Activated CD8-positive, alpha-beta memory T cell treated with anti-CD3 and anti-CD28 coated beads for 1 hour (primary cell): ENCODE measurements at places on chromosomes 4 and X.

- DNase-seq: no peak
Measured at GRCh38 chr4:72378901-72379300, 190.1 kb downstream of the ADAMTS3 start.

DNA sequence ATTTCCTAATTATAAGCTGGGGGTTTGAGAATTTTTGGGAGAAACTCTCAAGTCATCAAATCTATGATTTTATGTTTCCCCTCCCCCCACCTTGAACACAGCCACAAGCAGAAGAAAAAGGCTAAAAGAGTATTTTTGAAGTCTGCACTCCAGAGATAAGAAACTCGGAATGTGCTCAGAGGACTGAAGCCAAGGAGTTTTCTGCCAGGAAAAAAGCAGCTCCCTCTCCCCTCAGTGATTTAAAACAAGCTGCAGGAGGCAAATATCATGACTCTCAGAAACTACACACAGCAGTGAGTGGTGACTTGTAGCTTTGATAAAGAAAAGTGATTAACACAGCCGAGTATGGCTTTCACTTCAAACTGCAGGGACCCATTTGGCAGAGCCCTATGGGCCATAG is 800.2 kb upstream of the FTHL17 start:
- no peak for DNase-seq

DNA sequence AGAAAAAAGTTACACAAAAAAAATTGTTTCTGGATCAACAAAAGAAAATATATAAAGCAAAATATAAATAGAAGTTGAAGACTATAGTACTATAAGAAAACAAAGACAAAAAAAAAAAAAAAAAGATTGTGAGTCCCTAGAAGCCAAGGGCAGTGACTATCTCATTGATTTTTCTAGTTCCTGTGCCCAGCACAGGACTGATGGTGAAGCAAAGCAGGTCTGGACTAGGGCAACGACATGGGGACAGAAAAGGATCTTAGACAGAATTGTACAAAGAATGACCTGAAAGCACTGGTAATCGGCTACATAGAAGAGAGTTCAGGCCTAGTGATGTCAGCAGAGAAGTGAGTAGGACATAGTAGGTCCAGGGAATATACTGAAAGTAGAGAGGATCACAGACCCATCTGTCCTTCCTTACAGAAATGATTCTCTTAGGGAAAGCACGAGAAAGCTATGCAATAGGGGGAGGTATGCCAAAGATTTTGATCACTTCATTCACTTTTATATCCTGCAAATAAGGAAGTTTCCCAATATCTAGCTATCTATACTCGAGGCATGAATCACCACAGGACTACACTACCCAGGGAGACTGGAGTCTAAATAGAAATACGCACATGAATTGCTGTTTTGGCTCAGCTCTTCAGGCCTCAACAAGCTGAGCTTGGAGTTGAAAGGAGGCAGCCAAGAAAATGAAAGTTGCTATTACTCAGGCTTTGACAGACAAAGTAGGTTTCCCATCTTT is 230.9 kb upstream of the GPC4 start:
- DNase-seq: no peak

DNA sequence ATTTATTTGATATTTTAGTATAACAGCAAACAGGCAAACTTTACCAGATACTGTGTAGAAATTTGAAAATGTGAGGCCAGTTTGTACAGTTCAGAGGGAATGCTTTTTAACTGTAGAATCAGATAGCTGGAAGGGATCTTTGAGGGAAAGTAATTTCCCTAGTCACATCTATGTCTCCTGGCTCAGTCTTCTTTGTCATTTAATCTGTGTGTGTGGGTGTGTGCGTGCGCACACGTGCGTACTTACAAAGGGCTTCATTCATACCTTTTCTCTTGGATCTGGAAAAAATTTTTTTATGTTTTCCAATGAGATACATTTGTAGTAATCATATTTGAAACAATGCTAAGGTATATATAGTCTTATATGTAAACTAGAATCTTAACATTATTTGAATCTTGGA is 44.6 kb downstream of the IL13RA1 start:
- DNase-seq: no peak

DNA sequence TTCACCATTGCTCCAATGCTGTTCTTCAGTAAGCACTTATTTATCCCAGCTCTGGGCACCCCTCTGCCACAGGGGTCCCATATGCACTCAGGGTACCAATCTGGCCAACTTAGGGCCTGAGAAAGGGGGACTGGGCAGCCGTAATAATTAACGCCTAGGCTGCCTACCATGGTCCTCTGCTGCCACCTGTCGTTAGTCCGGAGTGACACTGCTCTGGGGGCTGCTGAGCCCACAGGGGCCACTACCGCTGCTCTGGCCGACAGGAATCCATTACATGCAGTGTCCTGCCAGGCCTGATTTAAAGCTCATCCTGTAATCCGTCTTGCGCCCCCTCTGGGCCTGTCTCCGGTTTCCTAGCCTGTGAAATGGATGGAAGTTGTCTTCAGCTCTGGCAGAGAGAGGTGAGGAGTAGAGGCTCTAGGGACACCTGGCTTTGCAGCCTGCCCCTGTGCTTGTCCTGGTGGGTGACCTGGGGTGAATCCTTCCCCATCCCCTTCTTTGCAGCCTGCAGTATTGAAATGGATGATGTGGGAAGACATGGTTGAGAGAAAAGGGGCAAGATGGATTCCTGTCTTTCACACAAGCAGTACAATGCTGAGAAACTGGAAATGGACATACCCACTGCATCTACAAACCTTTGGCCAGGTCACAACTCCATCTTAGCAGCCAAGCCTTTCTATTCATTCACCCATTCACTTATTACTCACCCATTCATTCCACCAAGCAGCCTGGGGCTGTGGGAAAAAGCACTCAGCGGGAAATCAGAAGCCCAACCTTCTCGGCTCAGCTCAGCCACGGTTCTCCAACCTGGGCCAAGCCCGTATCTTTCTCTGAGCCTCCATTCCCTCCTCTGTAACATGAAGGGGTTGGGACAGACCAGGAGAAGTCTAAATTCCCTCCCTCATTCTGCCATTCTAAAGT is 116.3 kb upstream of the NALF2 start:
- no peak for DNase-seq

DNA sequence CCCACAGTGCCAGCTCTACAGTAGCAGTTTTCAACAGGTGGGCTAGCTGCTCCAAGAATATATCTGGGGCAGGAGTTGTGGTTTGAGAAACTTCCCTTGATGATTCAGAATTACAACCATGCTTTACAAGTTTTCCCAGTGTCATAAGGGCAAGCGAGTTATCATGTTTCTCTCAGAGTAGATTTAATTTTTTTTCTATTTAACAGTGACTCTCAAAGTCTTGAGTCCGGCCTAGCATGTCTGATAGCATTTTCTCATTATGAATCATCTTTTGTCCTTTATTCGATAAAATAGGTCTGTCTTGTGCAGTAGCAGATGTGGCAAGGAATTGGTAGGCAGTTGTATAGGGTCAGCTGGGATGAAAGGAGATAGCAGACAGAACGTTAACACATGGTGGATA is 62.2 kb upstream of the SPANXD start:
- DNase-seq: no peak

DNA sequence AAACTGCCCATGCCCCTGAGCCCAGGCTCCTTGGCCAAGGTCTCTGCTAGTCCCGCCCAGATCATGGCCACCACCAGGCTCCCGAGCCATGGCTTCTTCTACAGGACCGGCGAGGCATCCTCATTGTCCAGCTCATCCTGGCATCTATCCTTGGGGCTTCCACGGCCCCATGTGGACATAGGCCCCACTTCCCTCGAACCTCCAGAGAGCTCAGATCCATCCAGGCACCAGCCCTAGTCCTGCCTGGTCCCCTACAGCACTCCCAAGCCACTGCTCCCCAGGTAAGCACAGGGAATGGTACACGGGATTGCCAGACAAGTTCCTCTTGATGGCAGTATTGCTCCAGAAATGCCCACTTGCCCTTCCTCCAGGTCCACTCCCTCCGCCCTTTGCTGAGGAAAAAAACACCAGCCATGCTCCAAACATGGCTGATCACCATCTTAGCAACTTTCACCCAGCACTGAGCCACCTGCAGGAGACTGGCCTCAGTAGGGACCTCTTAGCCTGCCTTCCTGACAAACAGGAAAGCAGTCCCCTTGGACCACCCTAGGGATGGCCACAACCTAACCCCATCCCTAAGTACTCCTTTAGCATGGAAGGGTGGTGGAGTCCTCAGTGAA is 272.1 kb upstream of the AGTR2 start:
- DNase-seq: no peak
